ENCODE measurements at places on chromosomes 13 and 19.

DNA sequence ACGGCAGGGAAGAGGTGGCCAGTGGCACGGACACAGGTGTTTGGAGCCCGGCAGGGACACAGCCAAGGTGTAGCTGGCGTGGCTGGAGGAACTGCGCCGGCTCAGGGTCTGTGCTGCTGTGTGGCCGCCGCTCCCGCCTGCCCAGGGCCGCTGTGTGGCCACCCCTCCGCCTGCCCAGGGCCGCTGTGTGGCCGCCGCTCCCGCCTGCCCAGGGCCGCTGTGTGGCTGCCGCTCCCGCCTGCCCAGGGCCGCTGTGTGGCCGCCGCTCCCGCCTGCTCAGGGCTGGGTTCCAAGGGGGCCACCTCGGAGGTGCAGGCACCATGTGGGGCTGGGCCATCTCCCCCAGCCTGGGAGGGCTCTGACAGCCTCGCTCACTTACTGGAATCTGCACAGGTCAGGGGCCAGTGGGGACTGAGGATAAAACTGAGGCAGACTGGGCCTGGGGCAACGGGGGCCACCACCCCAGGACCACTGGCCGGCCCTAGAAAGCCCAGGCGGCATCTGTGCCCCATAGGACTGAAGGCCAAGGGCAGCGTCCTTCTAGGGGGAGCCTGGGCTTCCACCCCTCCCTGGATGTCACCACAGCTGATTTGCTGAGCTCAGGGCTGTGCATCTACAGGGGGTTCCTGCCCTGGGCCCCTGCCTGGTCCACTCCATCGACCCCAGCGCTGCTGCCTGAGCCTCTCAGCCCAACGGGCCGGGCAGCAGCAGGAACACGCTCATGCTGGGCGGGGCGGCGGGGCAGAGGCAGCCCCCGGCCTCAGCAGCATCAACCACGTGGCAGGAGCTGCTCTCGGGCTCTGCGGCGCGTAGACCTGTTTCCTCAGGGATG, 21.5 kb downstream of the C13orf46 start:
- H3K4me3 ChIP-seq = no peak overlapping the region
- no peaks in the 10 kb centered on the region for H3K4me1 ChIP-seq
- no peaks in the 10 kb centered on the region for H3K27me3 ChIP-seq
- H3K36me3 ChIP-seq = no peaks in the 10 kb centered on the region

DNA sequence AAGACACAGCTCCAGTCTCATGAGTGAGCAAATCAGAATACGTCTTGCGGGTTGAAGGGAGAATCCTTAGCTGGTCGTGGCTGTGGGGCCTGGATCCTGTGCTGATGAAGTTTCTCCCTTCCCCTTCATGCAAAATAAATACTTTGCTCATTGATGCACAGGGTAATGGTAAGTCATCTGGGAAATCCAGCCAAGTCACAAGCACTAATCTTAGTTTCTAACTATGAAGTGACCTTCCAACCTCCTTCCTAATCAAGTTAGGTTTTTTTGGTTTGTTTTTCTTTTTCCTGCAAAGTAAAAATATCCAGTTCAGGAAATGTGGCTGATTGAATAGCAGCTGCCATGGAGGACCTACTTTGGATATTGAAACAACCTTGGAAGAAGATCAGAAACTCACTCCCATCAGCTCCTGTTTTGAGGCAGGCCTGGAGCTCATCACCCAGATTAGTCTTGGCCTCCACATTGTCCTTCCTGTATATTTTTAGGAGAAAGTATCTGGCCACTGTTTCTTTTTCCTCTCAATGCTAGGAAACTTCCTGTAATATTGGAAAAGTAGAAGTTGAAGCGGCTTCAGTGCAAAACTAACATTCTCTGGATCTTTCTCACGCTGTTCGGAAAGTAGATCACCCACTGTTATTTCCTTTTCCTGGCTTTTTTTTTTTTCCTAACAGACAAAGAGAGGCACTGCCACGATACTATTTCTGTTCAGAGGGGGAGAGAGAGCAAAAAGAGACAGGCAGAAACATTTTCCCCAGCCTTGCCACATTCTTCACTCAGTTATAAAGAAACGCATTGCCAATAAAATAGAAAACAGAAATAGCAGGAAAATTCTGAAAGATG, 12.3 kb upstream of the ARL11 start:
- H3K27me3 ChIP-seq = no peaks in the 10 kb centered on the region
- H3K4me3 ChIP-seq = no peak overlapping the region
- H3K36me3 ChIP-seq = no peaks in the 10 kb centered on the region
- DNase-seq = no peak
- H3K4me1 ChIP-seq = peaks cover 8% of the 10 kb centered on the region
- H3K27ac ChIP-seq = peak overlapping the region; percentile 50

DNA sequence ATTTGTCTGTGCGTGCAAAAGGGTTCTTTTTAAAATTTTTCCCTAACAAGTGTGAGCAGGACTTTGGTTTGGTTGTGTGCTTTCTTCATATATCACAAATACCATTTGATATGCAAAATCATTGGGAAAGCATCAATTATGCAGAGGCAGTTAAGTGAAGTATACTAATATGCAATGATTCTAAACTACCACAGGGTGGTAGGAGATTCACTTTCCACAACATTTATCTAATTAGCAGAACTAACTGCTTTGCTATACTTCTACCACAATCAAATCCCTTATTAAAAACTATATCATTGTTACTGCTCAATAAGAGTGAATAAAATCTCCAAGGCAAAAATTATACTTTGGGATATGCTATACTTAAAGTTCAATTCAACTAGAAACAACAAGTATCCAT, 2738.9 kb upstream of the PCDH20 start:
- H3K4me3 ChIP-seq = no peak overlapping the region
- no peak for DNase-seq
- no peaks in the 10 kb centered on the region for H3K27me3 ChIP-seq
- no peaks in the 10 kb centered on the region for H3K4me1 ChIP-seq
- H3K27ac ChIP-seq = no peak overlapping the region
- no peaks in the 10 kb centered on the region for H3K36me3 ChIP-seq

- H3K27me3 ChIP-seq = peaks cover 5% of the 10 kb centered on the region
- H3K4me1 ChIP-seq = no peaks in the 10 kb centered on the region
- no peak overlapping the region for H3K4me3 ChIP-seq
- no peak for DNase-seq
These were observed 30.4 kb upstream of the TMEM255B start for GRCh38 chr13:113728571-113729054.

Measured in adrenal gland (tissue), 19 donors.